ENCODE measurements at places on chromosomes 16 and 17.
A peak's percentile ranks its signal among the peaks of the same experiment; 100 is the strongest.

GRCh38 chr17:8941520-8941919 lies 24.0 kb downstream of the PIK3R5 start:
- DNase-seq: no peak

GRCh38 chr17:12247761-12248160 lies 227.1 kb downstream of the MAP2K4 start:
- DNase-seq: no peak

DNA sequence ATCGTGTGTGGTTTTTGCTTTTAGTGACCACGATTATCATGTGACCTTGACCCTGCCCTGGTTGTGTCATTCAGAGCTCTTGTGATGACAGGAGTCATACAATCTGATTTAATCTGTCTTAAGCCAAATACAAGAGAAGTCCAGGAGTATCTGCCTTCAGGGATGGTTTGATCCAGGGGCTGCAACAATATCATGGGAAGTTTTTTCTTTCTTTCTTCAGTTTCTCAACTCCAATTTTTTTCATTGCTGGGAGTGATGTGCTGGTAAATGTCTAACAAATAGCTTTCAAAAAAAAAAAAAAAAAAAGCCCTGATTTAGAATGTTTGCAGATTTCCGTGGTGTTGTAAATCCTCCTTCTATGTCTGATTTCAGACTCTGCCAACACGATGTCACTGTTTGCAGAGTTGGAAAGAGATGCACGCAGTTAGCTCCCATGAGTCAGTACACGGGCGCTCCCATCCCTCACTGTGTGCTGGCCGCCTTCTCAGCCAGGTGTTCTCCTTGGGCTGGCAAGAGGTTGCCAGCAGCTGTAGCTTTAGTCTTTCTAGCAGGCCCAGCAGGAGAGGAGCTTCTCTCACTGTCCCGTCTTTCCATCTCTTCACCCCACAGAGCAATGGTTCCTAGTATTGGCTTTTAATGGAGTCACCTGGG lies 229.7 kb downstream of the SNX29 start:
- no peak for DNase-seq

GRCh38 chr17:13947499-13947898 lies 121.8 kb upstream of the COX10 start:
- DNase-seq: no peak

- DNase-seq: no peak
These were observed 2.8 kb upstream of the PYCR1 start for GRCh38 chr17:81939881-81940385.

DNA sequence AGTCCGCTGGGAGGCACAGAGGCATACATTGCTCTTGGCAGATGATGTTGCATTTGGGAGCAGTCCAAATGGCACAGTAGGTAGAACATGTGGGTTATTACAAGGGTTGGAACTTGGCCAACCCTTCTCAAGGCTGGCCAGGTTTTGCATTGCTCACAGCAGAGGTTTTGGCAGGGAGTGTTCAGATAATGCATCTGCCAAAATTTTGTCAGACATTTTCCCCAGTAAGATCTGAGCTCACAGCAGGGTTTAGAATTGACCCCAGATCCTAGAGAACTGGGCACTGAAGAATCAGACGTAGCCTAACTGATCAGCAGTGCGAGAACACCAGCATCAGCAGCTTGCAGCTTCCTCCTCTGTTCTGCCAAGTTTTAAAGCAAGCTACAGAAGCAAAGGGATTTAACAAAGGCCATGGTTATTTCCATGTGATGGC lies 468.8 kb upstream of the KIF2B start:
- DNase-seq: no peak

DNA sequence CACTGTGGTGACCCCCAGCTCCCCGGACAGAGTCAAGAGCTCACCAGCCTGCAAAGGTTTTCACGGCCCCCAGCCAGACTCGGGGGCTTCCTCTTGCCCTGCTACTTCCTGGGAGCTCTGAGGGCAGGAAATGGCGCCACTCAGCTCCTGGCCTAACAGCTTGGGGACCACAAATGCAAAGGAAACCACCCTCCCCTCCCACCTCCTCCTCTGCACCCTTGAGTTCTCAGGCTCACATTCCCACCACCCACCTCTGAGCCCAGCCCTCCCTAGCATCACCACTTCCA lies 375 bp upstream of the SPN start:
- DNase-seq: no peak

DNA sequence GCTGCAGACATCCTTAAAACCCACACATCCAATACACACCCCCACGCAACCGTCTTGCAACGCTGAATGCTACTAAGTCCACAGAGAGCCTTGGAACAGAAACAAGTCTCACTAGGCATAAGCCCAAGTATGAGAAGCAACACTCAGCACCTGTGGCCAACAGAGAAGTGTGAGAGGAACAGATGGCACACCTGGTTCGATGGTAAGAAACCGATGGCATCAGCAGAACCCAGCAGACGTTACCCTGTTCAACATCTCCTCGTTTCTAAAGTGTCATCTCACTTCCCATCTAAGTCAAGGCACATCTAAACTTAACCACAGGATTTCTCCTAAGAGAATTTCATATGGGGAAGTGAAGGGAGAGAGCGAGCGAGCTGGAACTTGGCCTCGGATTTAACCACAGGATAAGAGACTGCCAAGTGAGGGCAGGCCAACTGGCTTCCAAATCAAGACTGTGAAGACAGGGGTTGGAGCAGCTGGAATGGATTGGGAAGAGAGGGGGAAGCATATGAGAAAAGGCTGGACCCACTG lies 41.0 kb downstream of the NXPH3 start:
- no peak for DNase-seq

DNA sequence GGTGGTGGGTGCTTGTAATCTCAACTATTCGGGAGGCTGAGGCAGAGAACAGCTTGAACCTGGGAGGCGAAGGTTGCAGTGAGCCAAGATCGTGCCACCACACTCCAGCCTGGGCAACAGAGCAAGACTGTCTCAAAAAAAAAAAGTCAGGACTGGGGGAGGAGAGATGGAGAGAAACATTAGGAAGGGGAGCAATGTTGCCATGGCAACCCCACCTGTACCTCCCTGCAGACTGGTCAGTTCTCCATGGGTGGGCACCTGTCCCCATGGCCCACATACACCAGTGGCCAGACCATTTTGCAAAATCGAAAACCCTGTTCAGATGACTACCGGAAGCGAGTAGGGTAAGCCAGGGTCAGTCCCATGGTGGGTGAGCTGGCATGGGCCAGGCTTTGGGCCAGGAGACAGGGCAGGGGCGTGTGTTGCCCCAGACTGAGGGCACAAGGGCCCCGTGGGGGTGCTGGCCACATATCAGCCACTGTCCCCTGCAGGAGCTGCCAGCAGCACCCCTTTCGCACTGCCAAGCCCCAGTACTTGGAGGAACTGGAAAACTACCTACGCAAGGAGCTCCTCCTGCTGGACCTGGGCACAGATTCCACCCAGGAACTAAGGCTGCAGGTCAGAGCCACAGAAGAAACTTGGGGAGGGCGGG lies 14.0 kb downstream of the TSNAXIP1 start:
- DNase-seq: no peak

- no peak for DNase-seq
These were observed 99.9 kb downstream of the RPTOR start for GRCh38 chr17:80644536-80644935.

DNA sequence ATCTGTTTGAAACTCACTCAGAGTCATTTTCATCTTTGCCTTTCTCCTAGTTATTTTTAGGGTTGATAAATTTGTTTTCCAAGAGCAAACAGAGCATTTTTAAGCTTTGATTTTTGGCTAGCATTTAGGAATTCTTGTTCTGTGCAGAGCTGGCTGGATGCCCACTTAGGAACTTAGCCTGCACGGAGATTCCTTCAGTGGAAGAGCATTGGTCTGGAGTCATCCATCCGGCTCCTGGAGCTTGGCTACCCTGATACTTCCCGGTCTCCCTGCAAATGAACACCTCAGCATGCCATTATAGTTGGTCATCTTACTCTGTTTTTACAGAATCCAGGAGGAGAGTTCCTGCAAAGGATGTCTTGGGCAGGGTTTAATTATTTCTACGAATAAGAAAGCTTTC lies 57.1 kb downstream of the SPECC1 start:
- no peak for DNase-seq

DNA sequence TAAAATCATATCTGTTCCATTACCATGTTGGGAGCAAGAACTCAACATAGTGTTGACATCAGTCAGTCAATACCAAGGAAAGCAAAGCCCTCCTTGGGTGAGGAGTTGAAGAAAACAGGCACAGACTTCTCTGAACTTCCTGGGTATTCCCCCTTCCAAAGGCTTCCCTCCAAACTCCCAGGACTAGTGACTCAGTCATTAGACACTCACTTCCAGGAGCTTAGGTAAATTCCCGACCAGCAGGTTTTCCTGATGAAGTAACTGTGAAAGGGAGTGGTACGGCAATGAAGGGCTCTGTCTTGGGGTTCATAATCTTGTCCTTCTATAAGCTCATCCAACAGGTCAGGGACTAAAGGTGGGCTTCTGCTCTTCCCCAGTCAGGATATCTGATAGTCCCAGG lies 293.8 kb upstream of the AXIN2 start:
- DNase-seq: no peak

DNA sequence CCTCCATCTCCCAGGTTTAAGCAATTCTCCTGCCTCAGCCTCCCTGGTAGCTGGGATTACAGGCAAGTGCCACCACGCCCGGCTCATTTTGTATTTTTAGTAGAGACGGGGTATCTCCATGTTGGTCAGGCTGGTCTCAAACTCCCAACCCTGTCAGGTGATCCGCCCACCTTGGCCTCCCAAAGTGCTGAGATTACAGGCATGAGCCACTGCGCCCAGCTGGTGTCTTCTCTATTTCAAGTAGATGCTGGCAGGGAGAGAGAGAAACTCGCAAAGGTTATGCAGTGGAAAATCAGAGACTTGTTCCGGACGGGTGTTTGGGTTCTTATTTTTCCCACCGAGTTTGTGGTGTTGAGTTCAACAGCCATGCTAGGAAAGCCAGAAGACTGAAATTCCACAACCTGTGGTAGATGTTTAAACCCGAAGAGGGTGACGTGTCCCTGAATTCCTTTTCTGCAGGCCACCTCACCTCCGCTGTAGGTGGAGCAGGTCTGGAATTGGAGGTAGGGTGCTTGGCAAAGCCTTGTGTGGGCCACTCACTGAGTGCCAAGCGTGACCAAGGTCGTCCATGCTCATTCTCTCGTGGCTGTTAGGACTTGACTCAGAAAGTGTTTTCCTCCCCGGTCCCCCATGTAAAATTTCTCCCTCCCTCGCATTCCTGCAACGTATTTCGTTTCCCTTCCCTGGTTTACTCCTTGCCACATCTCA lies 7.3 kb upstream of the ZDHHC7 start:
- no peak for DNase-seq

DNA sequence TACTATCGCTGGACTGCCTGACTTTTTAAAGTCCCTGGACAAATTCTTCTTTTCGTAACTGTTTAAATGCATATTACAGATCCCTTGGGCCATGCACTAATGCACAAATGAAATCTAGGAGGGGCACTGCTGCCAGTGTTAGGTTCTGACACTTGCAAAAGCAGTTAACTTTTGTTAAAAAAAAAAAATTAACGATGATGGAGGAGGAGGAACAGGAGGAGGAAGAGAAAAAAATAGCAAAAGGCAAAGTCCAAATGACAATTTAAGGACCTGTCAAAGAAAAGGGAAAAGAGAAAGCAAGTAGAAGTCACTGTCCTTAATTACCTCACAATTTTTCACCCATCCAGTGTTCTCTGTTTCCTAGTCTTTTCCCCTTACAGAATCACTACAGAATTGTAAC lies 97.8 kb upstream of the CORO6 start:
- DNase-seq: no peak

DNA sequence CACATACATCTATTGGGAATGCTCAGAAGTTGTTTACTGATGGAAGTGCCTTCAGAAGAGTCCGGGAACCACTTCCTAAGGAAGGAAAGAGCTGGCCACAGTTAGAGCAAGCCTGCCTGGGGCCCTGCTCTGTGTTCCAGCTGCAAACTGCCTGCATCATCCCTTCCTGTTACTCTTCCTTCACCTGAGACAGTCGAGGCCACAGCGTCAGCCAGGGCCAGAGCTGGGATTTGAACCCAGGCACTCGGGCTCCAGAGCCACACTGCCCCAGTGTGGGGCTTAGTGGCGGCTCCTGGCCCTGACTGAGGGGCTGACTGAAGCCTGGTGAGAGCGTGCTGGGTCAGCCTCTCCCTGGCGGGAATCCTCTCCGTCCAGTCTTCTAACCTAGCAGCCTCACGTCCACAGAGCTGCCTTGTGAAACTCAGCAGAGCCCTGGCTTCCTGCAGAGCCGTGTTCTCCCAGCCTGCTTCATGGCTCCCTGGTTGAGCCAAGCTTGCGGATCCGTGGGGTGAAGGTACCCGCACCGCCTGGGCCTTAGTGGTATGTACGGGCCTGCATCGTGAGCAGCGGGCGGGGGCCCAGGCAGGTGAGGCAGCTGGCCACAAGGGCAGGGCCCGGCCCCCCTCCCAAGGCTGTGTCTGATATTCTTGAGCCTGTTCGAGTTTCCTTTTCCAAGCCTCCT lies 4.6 kb upstream of the C17orf99 start:
- DNase-seq: no peak

DNA sequence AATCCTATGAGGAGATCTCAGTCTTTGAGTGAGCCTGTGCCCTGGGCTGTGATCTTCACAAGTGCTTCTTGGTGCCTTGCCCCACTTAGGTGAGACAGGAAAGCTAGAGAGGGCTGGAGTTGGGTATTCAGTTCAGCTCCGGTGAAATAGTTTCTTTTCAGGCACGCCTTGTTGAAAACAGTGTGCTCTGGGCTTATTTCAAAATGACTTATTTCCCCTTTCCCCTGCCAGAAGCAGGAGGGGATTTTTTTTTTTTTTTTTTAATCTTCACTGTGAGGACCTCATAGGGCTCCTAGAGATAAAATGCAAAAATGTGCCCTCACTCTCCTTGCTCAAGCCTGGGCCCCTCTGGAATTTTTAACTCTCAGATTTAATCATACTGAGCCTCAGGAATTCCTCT lies 27.2 kb downstream of the MOSMO start:
- DNase-seq: no peak

- DNase-seq: no peak
These were observed 68.6 kb downstream of the ZZEF1 start for GRCh38 chr17:4073983-4074830.

- no peak for DNase-seq
These were observed 13.5 kb upstream of the SMIM5 start for GRCh38 chr17:75619506-75620431.

GRCh38 chr17:80921741-80922579 lies 69.7 kb upstream of the CHMP6 start:
- no peak for DNase-seq

DNA sequence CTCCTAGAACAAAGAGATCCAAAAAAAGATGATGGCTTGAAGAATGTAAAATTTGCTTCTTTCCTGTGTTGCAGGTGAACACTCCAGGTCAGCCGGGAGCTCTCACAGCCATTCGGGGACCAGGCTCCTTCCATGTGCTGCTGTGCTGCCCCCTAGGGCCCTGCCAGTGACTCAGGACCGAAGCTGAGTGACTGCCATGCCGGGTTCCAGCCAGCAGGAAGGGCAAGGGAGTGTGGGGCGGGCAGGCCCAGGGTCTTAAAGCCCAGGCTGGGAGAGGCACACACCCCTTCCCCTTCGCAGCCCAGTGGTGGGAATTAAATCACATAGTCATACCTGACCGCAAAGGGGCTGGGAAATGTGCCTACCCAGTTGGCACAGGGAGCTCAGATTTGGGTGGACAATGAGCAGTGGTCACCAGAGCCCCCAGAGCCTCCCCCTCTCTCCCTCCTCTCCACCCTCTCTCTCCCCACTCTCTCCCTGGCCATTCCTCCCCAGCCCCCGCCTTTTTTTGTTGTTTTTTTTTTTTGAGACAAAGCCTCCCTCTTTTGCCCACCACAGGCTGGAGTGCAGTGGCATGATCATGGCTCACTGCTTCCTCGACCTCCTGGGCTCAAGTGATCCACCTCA lies 11.5 kb downstream of the EPOP start:
- DNase-seq: peak; percentile 77

All from NCI-H510A (cell line).